AG08395 (cell line): ENCODE measurements at places on chromosomes 3 and 15.

DNA sequence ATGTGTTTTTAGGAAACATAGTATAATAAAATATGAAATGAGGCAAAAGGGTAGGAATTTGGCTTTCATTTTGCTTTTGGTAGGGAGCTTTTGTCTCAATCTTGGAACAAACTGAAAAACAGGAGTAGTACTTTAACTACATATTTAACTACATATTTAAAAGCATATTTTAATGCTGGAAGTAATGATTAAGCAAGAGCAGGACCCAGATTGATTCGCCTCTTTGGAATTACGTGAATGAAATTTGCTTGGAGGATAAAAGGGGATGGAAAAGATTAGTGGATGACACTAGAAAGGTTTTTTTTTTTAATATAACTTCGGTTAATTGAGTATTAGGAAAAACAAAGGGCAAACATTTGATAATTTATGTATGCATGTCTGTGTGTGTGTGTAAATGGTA lies 11.2 kb upstream of the TMEM212 start:
- no peak for DNase-seq

- DNase-seq, result no peak
Observed at GRCh38 chr3:177527182-177527581, 329.9 kb upstream of the TBL1XR1 start.

DNA sequence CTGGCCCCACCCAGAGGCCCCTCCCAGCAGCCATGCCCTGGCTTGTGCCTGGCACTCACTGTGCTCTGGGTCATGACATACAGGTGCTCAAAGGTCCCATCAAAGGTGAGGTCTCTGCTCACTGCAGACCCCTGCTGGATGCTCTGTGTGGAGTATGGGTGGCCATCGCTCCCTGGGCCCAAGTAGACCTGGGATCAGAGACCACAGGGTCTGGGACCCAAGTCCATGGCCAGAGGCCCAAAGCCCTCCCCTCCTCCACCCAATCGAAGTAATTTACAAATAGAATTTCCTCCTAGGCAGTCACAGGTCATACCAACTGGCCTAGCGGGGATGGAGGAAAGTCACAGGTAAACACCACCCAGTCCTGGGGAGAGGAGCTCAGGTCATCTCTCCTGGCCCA lies 7.6 kb downstream of the PLXNB1 start:
- no peak for DNase-seq

- no peak for DNase-seq
Observed at GRCh38 chr3:186824430-186825139, 17.9 kb upstream of the ADIPOQ start.

DNA sequence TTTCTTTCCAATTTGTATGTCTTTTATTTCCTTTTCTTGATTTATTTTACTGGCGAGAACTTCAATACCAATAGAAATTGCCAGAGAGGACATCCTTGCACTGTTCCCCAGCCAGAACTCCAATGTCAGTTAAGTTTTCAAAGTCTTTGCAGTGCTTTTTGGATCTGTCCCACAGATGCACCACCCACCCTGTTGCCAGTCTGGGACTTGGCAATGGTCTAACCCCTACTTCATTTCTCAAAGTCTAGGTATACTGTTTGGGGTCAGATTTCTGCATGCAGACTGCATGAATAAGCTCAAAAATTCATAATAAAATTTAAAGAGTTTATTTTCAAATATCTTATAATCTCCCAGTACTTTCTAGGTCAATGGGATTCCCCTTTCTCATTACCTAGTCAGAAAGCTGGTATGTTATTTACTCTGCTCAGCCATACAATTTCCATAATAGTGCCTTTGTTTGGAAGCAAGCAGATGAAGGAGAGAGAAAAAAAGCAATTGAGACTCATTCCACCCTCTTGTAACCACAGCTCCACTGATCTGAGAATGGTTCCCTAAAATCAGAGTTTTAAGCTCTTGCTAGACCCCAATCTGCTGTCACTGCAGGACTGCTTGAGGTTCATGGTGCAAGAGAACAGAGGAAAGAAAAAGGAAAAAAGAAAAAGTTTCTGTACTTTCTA lies 125.9 kb upstream of the PLXND1 start:
- DNase-seq, result no peak

GRCh38 chr3:42914771-42915515 lies 9.0 kb downstream of the ZNF662 start:
- no peak for DNase-seq

GRCh38 chr15:69955240-69955894 lies 142.3 kb downstream of the TLE3 start:
- no peak for DNase-seq

DNA sequence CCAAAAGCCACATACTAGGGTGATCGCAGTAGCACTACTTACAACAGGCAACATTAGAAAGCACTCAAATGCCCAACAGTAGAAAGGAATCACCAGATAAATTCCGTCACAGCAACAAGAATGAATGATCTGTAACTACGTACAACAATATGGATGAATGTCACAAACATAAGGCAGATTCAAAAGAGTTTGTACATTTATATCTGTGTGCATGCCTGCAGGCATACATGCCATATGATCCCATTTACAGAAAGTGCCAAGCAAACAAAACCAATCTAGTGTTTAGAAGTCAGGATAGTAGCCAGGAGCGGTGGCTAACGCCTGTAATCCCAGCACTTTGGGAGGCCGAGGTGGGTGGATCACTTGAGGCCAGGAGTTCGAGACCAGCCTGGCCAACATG lies 3.5 kb downstream of the IL17RB start:
- DNase-seq, result no peak

GRCh38 chr3:135261916-135262315 lies 466.9 kb downstream of the EPHB1 start:
- DNase-seq, result no peak

DNA sequence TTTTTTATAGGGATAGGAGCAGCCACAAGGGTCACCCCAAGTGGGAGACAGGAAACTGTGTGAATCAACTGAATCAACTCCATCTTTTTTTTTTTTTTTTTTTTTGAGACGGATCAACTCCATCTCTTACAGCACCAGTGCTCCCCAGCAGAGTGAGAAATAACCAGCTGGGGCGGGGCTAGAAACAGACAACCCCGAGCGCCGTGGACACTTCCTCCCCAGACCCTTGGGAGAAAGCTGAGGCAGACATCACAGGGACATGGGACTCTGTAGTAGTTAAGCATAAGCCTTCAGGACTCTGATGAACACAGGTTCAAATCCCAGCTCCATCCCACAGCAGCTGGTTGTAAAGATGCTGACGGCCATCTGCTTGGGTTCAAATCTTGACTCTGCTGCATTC lies 75.4 kb downstream of the PRICKLE2 start:
- DNase-seq, result no peak

GRCh38 chr3:133135306-133135705 lies 97.1 kb downstream of the TMEM108 start:
- no peak for DNase-seq

- DNase-seq, result no peak
Observed at GRCh38 chr15:51314391-51315337, 23.7 kb downstream of the CYP19A1 start.

GRCh38 chr3:183731611-183732010 lies 34.0 kb downstream of the YEATS2 start:
- no peak for DNase-seq

GRCh38 chr3:119588112-119588511 lies 8.8 kb downstream of the ADPRH start:
- no peak for DNase-seq

GRCh38 chr15:36090286-36090946 lies 489.0 kb upstream of the CDIN1 start:
- DNase-seq, result no peak

DNA sequence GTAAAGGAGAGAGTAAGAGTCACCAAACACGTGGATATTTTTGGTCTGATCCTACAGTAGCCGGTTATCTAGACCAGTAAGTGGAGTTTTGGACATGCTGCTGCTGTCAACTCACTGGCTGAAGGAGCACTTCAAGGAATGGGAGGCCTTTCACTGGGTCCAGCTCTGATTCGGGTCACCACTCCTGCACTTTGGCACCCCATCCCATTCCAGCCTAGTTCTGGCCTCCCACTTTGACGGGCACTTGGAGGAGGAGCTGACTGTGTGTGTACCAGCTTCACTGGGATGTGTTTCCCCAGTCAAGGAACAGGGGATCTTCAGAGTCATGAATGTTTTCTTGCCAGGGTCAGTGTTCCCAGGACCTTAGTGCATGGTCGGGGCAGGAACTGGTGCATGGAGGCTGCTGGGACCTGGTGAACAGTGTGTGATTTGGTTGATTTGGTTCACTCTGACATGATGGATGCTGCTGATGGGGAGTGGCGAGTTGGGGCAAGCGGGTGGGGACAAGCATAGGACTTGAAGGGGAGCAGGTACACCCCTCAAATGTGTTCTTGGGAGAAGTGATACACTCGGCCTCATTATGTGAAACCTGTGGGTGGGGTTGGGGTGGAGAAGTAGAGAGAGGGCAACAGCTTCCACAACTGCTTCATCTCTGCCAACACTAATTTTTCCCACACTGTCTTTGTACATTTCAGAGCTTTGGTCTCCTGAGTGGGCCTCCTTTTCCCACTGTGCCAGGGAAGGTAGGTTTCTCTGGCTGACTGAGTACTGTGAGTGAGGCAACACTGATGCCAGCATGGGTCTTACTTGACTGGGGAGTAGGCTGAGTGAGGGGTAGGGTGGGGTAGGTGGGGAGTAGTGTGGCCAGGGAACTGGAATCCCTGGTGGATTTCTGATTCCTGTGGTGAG lies 64.0 kb downstream of the RGMA start:
- DNase-seq, result no peak

DNA sequence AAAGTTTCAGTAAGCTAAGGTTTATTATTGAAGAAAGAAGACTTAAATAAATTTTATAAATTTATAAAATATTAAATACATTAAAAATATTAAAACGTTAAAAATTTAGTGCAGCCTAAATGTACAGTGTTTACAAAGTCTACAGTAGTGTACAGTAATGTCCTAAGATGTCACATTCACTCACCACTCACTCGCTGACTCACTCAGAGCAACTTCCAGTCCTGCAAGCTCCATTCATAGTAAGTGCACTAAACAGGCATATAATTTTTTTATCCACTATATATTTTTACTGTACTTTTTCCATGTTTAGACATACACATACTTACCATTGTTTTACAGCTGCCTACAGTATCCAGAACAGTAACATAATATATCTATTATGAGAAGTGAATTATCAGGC lies 51.5 kb downstream of the TJP1 start:
- DNase-seq, result no peak

- DNase-seq, result no peak
Observed at GRCh38 chr3:27219127-27219845, 149.9 kb downstream of the NEK10 start.

- DNase-seq, result peak; percentile 31
Observed at GRCh38 chr3:149667576-149667975, 9.8 kb upstream of the WWTR1 start.

GRCh38 chr3:52039846-52040245 lies 16.5 kb downstream of the DUSP7 start:
- no peak for DNase-seq

GRCh38 chr3:11373654-11374053 lies 101.5 kb downstream of the ATG7 start:
- no peak for DNase-seq

- no peak for DNase-seq
Observed at GRCh38 chr3:122247825-122248185, 64.3 kb downstream of the CASR start.

- DNase-seq, result peak; percentile 85
Observed at GRCh38 chr15:30065025-30065801, 17.5 kb upstream of the GOLGA8J start.

DNA sequence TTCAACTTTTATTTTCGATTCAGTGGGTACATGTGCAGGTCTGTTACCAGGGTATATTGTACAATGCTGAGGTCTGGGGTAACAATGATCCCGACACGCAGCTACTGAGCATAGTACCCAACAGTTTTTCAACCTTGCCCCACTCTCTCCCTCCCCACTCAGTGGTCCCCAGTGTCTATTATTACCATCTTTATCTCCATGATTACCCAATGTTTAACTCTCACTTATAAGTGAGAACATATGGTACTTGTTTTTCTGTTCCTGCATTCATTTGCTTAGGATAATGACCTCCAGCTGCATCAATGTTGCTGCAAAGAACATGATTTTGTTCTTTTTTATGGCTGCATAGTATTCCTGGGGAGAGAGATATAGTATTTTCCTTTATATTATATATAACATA lies 75.7 kb upstream of the EPHB3 start:
- DNase-seq, result no peak

DNA sequence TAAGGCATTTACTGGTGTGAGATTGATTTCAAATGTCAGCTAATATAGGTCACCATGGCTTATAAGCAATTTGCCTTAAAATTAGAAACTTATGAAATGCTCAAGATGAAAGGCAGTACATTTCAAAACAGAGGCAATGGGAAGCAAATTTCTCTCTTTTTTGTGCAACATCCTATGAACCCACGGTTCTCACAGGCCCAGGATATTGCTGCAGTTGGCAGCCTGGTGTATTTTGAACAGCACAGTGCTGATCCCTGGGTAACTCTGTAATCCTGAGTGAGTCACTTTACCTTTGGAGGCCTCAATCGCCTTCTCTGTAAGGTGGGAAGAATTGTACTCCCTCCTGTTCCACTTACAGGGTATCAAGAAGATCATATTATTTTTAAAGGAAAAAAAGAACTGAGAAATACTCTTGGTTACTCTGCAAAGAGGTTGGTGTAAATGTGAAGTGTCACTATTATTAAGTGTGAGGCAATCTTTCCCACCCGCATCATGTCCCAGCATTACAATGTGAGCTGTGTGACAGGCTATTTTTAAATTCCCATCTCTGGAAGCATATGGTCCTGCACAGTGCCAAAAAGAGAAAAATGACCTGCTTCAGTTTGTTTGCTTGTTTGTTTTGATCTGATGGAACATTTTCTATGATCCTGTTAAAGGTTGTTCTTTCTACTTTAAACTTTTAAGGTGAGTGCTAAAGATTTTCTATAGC lies 190.1 kb upstream of the LPP start:
- DNase-seq, result peak; percentile 28

GRCh38 chr15:52557274-52557641 lies 11.6 kb downstream of the ARPP19 start:
- no peak for DNase-seq

- no peak for DNase-seq
Observed at GRCh38 chr3:57749542-57749941, 6.6 kb upstream of the SLMAP start.

DNA sequence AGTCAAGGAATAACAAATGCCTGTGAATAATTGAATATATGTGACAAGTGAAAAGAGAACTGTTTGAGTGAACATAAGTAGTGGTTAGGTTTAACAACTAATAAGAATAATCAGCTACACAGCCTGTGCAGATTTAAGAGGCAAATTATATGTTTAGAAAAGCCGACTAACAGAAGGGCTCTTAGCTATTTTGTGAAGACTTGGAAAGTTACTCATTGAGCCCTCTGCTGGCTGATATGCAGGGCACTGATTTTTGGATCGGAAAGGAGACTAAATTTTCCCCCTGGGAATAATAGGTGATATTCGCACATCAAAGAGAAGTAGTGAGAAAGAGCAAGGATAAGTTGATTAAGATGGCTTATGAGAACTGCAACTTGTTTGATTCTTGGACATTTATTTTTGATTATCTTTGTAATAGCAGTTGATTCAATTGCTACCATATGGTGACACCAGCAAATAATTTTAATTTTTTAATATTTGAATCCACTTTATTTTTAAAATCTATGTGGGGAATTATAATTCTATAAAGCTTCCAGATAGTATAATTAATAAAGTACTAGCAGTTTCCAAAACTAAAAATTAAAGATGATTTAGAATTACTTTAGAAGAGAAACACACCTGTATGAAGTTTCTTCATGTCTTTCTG lies 156.2 kb downstream of the NLGN1 start:
- peak; percentile 18 for DNase-seq
